Right ventricle myocardium superior (tissue), 1 donor: ENCODE measurements at places on chromosomes 5 and 9. TPM values are rescaled to one million over a fixed set of nuclear protein-coding genes. Genes with fewer than 3 reads are reported as not detected.

FBXL7 gene
- 16.2 TPM for total RNA-seq

NCBP1 gene
- 20.0 TPM for total RNA-seq

WNT8A gene
- total RNA-seq = not detected

PCA3 gene
- not detected for total RNA-seq

FAM221B gene
- not detected for total RNA-seq

OTULINL gene
- 4.9 TPM for total RNA-seq

BNC2 gene
- 3.9 TPM for total RNA-seq
